ENCODE measurements at places on chromosomes 1 and 21. TPM values are rescaled to one million over a fixed set of nuclear protein-coding genes. Genes with fewer than 3 reads are reported as not detected.

Gene UBE2Q1
- 63.9 TPM for total RNA-seq

Gene CTTNBP2NL
- total RNA-seq = 65.8 TPM

Gene PPM1J
- total RNA-seq = 4.3 TPM

Gene SDCCAG8
- 39.4 TPM for total RNA-seq

Gene FMO3
- total RNA-seq = 2.8 TPM

Gene MFSD2A
- 1.3 TPM for total RNA-seq

Gene EMC1
- 35.0 TPM for total RNA-seq

Gene F3
- 40.0 TPM for total RNA-seq

Gene CSF3R
- total RNA-seq = 34.7 TPM

Gene KCNT2
- 18.8 TPM for total RNA-seq

Gene RAB42
- 4.3 TPM for total RNA-seq

Gene OR2L5
- total RNA-seq = 0.24 TPM

Gene SLC39A1
- 91.1 TPM for total RNA-seq

Gene OR6K3
- total RNA-seq = not detected

Gene SYCP1
- total RNA-seq = not detected

Gene ATAD3C
- total RNA-seq = 0.42 TPM

Gene HUNK
- total RNA-seq = 5.2 TPM

Gene MOV10
- 61.0 TPM for total RNA-seq

Gene FCGR3A
- 116 TPM for total RNA-seq

Gene SPRR2B
- total RNA-seq = not detected

Gene KCNJ9
- not detected for total RNA-seq

Gene USH2A
- not detected for total RNA-seq

Gene PAQR6
- 2.8 TPM for total RNA-seq
